Stimulated activated naive CD4-positive, alpha-beta T cell treated with Interleukin-2 at 50 U/mL for 16 hours (primary cell): ENCODE measurements at places on chromosomes 12 and 14.

- DNase-seq, result no peak
Observed at GRCh38 chr12:113242026-113242418, 20.8 kb downstream of the TPCN1 start.

GRCh38 chr14:104383088-104383995 is 196.2 kb upstream of the C14orf180 start:
- no peak for DNase-seq

- DNase-seq, result no peak
Observed at GRCh38 chr14:104296388-104297312, 158.3 kb downstream of the KIF26A start.

DNA sequence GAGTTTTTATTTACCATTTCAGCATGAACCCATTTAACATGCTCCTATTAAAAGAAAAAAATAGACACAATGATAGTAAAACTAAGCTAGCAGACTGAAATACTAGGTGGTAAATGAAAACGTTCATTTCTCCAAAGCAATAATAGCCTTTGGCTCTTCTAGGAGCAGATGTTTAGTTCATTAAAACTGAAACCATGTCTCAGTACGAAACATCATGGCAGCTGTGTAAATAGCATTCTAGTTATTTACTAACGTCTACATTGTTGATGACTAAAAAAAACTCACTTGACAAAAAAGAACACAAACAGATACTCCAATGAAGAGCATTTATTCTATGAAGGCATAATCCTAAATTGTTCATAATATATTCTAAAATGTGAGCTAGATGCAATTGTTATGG is 17.9 kb downstream of the RECQL start:
- no peak for DNase-seq

GRCh38 chr12:31737345-31737744 is 8.5 kb upstream of the AMN1 start:
- no peak for DNase-seq

DNA sequence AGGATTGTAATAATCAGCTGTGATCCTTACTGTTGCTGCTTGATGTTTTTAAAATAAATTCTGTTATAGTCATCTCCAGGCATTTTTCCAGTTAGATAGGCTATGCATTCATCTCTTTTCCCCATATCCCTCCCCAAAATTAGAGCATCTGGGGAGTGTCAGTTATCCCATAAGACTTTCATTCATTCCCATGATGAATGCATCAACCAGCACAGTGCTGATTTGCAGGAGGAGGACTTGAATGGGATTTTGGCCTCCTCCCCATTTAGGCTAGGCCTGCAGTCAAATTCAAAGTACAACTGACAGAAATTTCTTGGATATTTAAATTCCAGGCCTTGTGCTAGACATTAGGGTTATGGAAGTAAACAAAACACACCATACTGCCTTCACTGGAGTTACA is 99.8 kb downstream of the AEBP2 start:
- DNase-seq, result no peak

DNA sequence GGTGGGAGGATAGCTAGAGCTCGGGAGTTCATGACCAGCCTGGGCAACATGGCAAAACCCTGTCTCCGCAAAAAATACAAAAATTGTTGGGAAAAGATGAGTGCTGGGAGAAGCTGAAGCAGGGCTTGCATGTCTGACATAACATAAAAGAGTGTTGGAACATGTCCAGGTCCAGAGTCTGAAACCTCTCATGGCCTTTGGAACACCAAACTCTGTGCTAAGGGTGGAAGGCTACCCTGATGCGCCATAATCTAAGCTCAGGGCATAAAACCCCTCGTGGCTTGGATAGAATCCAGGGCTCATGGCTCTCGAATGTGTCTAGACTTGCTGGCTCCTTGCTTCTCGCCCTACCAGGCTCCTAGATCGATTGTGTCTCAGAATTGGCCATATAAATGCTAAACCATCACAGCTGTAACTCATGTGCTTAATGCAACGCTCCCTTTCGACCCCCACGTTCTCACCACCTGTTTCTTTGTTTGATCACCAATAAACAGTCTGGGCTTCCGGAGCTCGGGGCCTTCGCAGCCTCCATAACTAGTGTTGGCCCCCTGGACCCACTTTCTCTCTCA is 6.7 kb upstream of the CLEC7A start:
- DNase-seq, result no peak

DNA sequence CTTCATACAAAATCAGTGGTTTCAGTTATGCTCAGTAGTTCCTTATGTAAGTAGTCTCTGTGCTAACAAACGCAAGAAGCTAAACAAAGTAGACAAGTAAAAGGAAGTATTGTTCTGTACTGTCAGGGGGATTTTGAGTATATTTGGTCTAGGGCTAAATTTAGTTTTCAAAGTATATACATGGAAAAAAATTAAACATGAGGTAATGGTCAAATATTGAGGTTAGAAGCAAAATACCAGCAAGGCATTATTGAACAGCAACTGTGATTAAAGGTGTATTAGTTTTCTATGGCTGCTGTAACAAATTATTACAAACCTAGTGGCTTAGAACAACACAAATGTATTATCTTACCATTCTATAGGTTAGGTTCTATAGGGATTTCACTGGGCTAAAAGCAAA is 18.8 kb downstream of the GNG2 start:
- no peak for DNase-seq

DNA sequence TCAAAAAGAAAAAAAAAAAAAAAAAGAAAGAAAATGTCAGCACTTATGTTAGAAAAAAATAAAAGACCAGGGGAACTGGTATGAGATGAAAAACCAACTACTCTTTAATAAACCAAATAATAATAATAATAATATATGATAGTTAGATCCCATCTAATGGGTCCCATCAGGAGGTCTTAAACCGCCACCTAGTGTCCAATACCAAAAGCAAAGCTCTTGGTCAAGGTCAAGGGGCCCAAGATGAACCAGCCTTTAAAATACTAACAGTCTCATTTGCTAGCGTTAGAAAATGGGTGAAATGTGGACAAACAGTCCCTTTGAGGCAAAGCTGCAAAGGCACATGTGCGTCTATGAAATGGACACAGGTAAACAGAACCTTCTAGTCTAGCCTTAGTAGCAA is 12.3 kb downstream of the BRAP start:
- DNase-seq, result no peak

GRCh38 chr12:15942475-15942874 is 31.3 kb downstream of the DERA start:
- no peak for DNase-seq

DNA sequence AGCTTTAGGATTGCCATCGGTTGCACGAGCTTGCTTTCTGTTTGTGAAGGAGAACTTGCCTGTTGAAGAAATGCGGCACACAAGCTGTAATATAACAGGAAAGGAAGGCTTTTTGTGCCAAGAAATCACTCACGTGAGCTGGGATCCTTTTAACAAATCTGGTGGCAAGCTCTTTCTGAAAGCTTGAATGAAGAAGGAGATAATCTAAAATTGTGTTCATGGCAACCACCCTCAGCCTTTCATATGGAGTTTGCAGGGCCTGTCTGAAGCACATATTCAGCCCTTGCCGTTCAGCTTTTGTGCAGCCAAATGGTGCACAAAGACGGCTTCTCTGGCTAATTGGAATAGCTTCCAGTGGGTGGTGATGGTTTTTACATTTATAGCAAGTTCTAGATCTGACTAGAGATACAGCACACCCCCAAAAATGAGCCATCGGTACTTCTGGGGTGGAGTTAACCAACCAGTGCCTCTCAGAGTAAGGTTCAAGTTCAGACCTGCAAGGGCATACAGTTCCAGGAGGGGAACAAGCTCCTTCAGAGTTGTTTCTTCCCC is 107.4 kb downstream of the AEBP2 start:
- DNase-seq, result no peak
